ENCODE measurements at places on chromosomes 5 and 9.

- DNase-seq = no peak
Observed at GRCh38 chr5:29085142-29085541, 2046.8 kb upstream of the CDH9 start.

- DNase-seq = no peak
Observed at GRCh38 chr9:33637881-33638280, 113.8 kb downstream of the ANKRD18B start.

- DNase-seq = no peak
Observed at GRCh38 chr5:89484962-89485361, 602.0 kb upstream of the MEF2C start.

GRCh38 chr5:150601491-150602345, 38.7 kb upstream of the SYNPO start:
- no peak for DNase-seq

- no peak for DNase-seq
Observed at GRCh38 chr5:164181604-164182003, 676.2 kb downstream of the MAT2B start.

Measured in activated T-cell treated with anti-CD3 and anti-CD28 coated beads for 48 hours (primary cell).